ENCODE measurements at places on chromosomes 3 and 15.

- DNase-seq: no peak
Observed at GRCh38 chr3:81761904-81762580, 597 bp upstream of the GBE1 start.

DNA sequence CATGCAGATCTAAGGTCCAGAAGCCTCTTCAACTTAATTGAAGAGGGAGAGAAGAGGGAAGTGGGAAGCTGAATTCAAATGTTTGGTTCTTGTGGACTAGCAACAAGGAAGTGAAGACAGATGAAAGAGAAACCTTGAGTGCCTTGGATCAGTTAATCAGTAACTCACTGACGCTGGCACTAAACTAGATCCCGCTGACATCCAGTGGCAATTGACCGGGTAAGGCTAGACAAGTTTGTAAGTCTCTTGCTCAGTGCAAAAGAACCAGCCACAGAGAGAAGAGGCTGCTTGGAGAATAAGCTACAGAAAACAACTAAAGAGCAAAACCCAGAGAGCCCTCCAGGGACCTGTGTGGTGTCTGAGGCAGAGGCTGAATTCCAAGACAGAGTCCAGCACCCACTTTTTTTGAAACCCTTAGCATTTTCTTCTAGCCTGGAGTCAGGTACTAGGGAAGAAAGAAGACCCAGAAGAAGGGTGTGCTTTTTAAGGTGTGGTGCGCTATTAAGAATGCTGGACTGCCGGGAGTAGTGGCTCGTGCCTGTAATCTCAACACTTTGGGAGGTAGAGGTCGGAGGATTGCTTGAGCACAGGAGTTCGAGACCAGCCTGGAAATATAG is 6.9 kb downstream of the PLCH1 start:
- peak; percentile 88 for DNase-seq

GRCh38 chr3:38111696-38112377 is 25.1 kb downstream of the ACAA1 start:
- DNase-seq: no peak

GRCh38 chr3:42684632-42685362 is 540 bp upstream of the KLHL40 start:
- no peak for DNase-seq

DNA sequence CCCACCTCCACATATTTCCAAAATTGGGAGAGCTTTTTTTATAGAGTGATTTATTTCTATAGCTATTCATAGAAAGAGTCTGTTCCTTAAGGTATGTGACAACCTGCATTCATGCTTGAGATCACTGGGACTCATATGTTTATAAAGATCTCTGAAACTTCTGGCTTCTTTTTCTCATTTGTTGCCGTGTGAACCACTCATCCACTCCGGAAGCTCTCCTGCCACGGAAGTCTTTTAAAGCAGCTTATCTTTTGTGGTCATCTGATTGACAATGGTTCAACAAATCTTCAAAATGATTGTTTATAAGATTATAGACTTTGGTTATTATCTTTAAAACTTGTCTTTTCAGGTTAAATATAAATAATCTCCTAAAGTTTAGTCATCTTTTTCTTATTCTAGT is 260.5 kb downstream of the C3orf38 start:
- no peak for DNase-seq

DNA sequence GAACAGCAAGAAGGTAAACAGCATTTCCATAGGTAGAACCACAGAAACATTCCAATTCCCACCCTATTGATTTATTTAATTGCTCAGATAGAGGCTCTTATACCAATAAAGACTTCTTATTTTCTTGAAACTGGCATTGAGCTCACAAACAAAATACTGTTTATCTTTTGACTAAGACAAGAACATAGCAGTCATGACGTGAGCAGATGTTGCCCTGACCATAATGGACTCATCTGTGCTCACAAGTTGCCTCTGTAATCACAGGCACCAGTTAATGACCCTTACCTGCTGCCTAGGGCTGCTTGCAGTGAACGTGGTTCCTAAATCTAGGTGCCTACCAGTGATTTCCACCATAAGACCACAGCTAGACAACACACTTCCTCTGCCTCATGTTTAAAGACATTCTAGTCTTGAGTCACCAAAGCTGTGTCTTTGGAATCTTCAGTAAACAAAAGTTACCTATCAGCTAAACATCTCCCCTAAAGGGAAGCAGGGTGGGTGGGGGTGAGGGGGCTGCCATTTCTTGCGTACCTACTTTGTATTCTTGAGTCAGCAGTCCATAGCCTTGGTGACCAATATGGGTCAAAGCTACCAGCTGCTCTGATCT is 2.1 kb downstream of the FYCO1 start:
- DNase-seq: peak; percentile 18

DNA sequence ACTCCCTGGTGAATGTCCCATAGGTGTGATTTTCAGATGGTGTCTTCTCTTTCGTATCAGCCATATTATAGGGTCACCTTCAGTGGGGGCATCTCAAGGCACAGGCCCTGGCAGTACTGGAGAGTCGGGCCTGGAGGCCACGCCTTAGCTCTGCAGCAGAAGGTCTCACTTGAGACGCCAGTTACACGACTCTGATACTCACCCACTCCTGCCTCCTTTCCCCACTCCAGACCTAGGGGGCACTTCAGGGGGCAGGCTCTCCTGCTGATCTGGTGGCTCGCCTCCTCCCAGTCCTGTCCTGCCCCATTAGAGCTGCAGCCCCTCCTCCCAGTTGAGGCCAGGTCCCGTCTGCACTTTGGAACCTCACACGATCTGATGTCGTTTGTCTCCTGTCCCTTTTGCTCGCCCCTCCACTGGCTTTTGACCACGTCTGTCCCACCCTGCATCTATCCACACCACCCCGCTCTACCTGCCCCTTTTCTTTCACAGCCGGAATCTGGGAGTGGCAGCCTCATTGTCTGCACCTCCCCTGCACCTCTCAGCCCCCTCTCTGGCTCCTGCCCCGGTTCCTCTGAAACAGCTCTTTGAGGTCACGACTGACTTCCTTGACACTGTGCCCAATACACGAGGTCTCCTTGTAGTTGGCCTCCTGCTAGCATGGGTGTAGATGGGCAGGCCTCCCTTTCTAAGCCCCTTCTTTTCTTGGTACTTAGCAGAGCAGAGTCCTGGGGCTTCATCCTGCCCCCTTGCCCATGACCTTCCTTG is 181.9 kb downstream of the NSMCE3 start:
- no peak for DNase-seq
